Hematopoietic multipotent progenitor cell treated with erythropoietin and hydrocortisone succinate and interleukin-3 and kit ligand, for 8 days (in vitro differentiated cells): ENCODE measurements at places on chromosomes 2 and 18.
A peak's percentile ranks its signal among the peaks of the same experiment; 100 is the strongest.

DNA sequence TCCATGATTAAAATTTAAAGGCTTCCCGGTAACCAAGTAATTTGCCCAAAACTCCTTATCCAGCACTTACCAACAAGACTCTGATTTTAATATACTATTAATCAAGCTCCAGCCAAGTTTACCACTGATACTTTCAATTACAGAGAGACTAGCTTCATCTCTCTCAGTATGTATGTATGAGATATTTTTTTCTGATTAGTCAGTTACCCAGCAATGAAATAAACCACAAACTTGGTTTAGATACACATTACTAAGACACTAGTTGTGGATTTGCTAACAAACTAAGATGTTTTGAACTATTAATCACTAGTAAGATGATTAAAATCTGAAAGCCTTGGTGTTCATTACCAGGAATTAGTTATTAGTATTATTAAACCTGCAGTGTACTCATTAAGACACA lies 1272.2 kb upstream of the ACVR2A start:
- DNase-seq, result no peak

DNA sequence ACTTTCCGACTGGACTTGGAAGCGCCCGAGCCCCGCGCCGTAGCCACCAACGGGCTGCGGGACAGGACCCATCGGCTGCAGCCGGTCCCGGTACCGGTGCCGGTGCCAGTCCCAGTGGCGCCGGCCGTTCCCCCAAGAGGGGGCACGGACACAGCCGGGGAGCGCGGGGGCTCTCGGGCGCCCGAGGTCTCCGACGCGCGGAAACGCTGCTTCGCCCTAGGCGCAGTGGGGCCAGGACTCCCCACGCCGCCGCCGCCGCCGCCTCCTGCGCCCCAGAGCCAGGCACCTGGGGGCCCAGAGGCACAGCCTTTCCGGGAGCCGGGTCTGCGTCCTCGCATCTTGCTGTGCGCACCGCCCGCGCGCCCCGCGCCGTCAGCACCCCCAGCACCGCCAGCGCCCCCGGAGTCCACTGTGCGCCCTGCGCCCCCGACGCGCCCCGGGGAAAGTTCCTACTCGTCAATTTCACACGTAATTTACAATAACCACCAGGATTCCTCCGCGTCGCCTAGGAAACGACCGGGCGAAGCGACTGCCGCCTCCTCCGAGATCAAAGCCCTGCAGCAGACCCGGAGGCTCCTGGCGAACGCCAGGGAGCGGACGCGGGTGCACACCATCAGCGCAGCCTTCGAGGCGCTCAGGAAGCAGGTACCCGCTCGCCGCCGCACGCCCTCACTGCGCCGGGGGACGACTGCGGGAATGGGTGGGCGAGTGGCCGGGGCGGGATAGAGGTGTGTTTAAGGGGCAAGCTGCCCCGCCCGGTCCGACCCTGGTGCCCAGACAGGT lies 713 bp downstream of the ATOH8 start:
- no peak for DNase-seq

DNA sequence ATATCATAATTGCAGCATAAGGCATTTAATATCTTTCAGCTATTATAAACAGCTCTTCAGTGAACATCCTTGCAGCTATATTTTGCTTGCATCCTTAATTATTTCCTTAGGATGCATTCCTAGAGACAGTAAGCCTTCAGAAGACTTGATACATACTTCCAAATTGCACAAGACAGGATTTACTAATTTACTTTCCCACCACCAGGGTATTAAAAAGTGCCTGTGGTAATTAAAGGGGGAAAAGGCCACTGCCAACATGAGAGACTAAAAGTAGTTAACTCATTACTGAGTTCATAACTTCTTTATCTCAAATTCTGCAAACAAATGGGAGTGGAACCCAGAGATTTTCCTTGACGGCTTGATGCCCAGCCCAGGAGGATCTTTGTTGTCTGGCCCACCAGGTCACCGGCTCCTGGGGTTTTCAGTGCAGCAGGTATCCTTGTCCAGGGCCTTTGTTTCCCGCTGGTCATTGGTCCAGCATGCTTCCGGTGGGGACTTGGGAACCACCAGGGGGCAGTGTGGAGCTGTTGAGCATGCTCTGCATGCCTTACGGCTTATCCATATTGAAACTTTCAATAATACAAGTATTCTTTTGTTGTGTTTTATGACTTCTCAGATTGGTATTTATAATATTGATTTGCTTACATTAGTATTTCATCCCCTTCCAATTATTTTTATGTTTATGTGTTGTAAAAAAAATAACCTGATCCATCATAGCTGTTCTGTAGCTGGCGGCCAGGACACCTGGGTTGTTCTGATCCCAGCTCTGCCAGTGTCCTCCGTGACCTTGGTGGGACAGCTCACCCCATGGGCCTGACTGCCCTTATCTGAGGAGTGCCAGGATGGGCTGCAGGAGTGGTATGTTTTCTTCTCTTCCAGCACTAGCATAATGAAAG lies 61.4 kb downstream of the TGOLN2 start:
- DNase-seq, result peak; percentile 64

DNA sequence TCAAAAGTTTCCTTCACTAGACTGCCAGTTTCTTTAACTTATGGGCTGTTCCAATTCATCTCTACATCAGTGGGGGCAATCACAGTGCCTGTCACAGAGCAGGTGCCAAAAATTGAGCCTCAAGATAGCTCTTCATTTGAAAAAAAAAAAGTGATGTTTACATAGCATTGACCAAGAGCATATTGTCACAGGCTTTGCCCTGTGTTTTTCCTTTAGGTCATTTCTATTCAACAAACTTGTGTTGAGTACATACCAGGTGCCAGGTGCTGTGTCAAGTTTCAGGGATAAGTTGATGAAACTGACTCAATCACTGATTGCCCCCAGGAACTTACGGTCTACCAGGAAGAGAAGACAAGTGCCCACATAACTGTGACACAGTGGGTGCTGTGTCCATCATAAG lies 22.2 kb upstream of the NT5C1B start:
- no peak for DNase-seq

- DNase-seq, result no peak
These were observed 34.1 kb downstream of the HRH4 start for GRCh38 chr18:24494586-24494985.
